Prostate gland (tissue), 2 donors: ENCODE measurements at places on chromosomes 1 and 21.

- no peak for DNase-seq
Observed at GRCh38 chr1:106957795-106958194, 98.7 kb upstream of the PRMT6 start.

- DNase-seq: no peak
Observed at GRCh38 chr1:212457740-212458338, 25.1 kb downstream of the NENF start.

- DNase-seq: no peak
Observed at GRCh38 chr1:228837817-228838716, 102.8 kb downstream of the RHOU start.

DNA sequence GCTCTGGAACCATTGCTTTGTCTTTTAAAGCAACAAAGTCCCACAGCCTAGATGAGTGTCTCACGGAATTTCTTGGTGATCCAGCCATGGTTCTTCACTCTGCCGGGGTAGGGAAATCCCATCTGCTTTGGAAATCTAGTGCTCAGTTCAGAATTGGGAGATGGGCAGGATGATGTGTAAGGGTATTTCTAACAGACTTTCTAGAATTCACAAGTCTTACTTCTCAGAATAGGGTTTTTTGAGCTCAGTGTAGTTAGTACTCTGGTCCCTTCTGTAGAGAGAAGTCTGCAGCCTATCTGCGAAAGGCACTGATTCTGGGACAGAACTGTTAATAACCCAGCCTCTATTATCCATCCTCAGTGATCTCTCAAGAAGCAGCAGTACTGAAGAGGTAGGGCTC lies 25.3 kb downstream of the GABPA start:
- DNase-seq: no peak

GRCh38 chr1:31868862-31869261 lies 53.0 kb upstream of the SPOCD1 start:
- DNase-seq: no peak

DNA sequence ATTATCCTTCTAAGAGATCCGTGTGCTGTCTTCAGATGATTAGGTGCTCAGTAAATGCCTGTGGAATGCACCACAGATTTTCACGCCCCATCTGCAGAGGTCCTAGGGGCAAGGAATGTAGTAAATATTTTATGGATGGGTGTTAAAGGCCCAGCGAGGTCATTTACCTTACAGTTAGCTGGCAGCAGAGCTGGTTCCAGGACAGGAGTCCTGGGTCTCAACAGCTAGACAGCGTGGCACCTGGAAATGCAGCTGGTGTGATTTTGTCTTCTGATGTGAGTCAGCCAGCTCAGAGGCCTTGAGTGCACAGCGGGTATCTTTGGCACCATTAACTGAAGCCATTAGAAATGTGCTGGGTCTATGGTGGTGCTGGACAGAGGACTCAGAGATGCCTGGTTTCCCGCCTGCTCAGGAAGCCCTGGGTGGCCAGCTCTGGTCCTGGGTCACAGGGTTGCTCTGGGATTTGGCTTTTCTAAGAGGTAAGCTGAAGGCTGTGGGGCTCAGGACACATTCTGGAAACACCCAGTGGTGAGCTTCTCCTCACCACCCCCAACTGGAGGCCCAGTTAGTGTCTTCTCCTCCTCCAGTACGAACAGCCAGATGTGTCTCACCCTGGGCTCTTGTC lies 65.5 kb downstream of the DDX20 start:
- no peak for DNase-seq

GRCh38 chr1:227312361-227313025 lies 5.8 kb downstream of the CDC42BPA start:
- DNase-seq: no peak

DNA sequence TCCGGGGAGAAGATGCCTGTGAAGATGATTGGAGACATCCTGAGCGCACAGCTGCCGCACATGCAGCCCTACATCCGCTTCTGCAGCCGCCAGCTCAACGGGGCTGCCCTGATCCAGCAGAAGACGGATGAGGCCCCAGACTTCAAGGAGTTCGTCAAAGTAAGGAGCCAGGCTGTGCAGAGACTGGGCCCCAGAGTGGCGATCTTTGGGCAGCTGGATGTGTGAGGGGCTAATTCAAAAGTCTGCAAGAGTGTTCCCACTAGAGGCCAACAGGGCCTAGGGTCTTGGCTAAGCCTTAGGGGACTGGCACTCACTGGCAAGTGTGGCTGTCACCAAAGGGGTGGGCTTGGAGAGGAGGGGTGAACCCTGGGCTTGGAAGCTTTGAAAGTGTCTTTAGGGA lies 50.4 kb downstream of the ATP5PO start:
- DNase-seq: no peak

DNA sequence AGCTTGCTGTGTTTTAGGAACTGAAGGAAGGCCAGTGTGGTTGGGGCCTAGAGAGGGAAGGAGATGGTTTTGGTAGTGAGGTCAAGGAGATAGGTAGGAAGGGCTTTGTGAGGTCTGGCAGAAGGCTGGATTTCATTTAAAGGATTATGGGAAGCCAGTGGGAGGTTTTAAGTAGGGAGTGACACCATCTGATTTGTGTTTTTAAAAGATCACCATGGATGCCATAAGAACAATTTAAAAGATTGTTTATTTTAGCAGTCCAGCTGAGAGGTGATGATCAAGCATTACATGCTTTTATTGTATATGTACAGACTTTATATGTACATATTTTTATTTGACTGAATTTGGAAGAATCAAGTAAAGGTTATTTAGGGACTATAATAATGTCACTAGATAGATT lies 26.4 kb downstream of the RGL1 start:
- no peak for DNase-seq

DNA sequence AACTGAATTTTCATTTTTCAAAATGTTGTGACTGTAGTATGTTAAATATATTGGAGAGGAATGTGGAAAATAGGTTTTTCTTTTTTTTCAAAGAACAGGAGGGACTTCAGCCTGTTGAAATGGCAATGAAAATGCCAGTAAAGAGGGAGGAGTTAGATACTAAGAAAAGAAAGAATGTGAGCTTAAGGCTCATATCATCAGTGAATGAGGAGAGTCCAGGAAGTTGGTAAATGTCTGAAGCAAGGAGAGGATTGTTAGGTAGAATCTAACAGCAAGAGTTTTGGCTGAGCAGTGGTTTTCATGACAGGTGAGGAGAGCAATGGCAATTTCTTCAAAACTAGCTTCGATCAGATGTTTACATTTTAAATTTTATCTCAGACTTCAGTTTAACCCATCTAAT lies 43.0 kb downstream of the PLA2G4A start:
- no peak for DNase-seq

GRCh38 chr21:31915566-31915965 lies 42.7 kb downstream of the HUNK start:
- no peak for DNase-seq

DNA sequence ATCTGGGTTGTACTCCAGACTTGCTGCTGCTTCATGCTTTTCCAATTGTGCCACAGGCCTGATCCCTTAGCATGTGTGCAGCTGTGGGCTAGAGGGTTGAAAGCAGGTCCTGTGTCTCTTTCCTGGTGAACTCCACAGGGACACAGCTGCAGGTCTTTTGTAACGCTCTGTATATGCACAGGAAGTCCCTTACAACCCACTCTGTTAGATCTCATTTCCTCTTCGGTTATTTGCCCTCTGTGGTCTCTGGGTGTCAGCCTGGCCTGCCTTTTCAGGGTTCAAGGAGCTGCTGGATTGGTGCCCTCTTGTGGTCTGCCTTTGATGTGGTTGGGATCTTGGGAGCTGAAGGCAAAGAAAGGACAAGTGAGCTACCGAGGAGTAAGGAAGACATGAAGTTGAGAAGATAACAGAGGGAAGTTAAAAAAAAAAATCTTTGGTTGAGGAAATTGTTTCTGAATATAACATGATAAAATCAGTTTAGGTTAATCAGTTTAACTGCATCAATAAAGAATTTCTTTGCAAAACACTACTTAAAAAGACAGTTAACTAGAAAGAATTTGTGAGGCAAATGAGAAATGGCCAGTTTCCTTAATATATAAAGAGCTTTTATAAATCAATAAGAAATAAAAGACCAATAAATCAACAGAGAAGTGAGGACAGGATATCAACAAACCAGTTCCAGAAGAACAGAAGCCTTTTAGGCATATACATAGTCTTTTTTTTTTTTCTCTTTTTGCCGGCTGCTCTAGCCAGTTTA lies 44.1 kb downstream of the UCK2 start:
- DNase-seq: no peak

DNA sequence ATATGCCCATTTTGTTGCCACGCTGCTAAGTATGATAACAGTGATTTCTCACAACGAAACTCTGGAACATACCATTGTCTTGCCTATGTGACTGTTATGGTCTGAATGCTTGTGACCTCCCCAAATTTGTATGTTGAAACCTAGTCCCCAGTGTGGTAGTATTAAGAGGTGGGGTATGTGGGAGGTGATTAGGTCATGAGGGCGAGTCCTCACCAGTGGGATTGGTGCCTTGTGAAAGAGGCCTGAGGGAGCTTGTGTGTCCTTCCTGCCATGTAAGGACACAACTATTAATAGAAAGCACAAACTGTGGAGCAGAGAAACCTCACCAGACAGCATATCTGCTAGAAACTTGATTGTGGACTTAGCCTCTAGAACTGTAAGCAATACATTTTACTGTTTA lies 84.6 kb downstream of the SELENOF start:
- DNase-seq: no peak

GRCh38 chr21:44428281-44428960 lies 26.9 kb upstream of the LRRC3 start:
- DNase-seq: no peak

DNA sequence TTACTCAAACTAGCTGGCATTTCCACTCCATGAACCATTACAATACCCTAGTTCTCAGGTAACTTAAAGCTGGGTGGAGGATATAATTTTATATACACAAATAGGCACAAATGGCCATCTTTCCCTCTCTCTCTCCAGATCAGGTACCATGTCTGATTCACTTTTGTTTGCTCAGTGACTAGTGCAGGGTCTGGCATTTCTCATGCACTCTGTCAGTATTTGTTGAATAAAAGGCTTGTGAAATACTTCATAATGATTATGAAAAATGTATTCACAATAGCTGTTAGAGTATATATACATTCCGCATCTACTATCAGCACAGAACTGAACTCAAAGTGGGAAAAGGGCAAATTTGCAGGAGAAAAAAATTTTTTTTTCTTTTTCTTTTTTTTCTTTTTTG lies 510.2 kb upstream of the USP24 start:
- DNase-seq: no peak

DNA sequence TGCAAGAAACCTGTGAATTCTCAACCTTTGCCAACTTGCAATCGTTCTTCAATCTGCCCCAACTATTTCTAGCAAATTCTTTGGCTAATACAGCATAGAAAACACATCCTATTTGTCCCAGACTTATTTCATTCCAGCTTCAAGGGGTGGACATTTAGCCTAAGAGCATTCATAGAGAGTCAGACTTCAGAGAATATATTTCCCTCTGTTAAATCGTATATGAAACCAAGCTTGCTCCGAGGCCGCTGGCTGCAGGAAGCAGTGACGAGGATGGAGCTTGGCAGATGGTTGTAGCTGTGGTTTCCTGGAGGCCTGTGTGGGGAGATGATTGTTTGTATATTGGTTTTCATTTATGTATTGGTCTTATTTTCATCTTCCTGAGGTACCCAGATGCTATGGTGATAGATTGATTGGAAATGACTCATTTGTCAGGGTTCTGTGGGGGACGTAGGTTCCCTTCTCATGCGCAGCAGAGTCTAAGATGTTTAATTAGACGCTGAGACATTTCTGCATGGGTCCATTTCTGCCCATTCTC lies 26.1 kb downstream of the MAN1C1 start:
- DNase-seq: no peak

- peak; percentile 24 for DNase-seq
Observed at GRCh38 chr1:225378880-225379279, 49.0 kb downstream of the LBR start.

- no peak for DNase-seq
Observed at GRCh38 chr21:44850905-44851657, 22.4 kb downstream of the PTTG1IP start.

GRCh38 chr1:7187112-7187493 lies 401.8 kb downstream of the CAMTA1 start:
- DNase-seq: no peak

DNA sequence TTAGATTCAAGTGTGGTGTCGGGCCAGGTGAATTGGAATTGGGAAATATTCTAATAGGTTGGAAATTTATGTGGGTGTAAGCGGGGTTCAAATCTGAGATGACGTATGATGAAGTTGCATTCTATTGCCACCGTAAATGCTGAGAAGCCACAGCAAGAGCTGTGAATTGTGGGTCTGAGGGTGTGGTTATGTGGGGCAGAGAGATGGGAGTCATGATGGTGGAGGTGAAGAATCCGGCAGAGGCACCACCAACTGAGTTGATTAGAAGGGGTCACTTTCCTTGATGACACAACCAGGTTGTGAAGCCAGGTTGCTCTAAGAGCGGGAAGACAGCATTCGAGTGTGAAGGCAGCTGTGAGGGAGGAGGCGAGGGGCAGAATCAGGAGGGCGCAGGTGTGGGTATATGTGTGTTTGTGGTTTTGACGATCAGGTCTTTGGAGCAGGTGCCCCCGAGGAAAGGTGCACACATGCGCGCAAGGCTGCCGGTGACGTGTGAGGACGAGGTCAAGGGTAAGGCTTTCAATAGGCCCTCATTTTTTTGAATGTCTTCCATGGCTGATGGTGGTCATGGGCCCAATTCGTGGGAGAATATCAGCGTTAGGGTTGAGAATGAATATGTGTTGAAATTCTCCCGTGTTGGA lies 18.7 kb downstream of the LRRC3 start:
- no peak for DNase-seq

GRCh38 chr1:43708002-43708410 lies 670 bp downstream of the ST3GAL3 start:
- no peak for DNase-seq

- DNase-seq: no peak
Observed at GRCh38 chr1:206797534-206798383, 25.5 kb upstream of the IL10 start.

DNA sequence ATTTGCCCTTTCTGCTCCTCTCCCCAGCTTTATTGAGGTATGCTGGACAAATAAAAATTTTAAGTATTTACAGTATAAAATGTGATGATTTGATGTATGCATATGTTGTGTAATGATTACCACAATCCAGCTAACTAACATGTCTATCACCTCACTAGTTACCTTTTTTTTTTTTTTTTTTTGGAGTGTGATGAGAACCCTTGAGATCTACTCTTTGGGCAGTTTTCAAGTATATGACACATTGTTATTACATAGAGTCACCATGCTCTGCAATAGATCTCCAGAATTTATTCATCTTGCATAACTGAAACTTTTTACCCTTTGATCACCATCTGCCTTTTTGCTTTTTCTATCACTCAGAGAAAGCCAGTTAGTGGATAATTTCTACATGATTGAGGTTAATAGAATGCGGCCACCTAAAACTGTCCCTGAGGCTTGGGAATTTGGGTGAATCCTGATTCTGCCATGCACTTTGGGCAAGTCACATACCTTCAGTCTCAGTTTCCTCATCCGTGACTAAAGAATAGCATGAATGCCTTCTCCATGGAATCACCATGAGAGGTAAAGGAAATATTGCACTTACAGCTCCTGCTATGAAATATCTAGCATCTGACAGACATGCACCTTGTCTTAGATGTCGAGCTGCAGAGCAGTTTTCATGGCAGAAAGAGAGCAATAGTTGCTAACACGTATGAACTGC lies 295.2 kb downstream of the DISC1 start:
- no peak for DNase-seq

- DNase-seq: peak; percentile 15
Observed at GRCh38 chr1:114618606-114619005, 37.2 kb upstream of the BCAS2 start.

- no peak for DNase-seq
Observed at GRCh38 chr1:161497961-161498360, 7.3 kb upstream of the FCGR2A start.
